ENCODE measurements at places on chromosomes 2 and 18.

GRCh38 chr2:63903003-63903402 lies 61.3 kb downstream of the UGP2 start:
- DNase-seq = no peak

DNA sequence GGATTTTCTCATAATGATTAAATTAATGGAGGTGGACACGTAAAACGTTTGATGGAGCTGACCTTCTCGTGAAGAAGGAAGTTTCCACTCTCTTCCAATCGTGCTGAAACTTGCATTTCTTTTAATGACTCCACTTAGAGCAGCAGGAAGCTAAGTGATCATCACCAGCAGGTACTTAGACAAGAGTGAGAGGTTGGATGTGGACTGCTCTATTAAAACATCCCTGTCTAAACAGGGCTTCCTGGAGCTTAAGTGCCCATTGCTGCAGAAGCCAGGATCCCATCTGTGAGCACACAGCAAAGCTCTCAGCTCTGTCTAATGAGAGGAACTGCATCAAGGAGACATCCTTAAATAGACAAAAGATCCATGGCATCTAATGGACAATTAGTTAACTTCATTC lies 1539.5 kb upstream of the CELF4 start:
- peak; percentile 81 for DNase-seq

- DNase-seq = no peak
Observed at GRCh38 chr2:96072746-96073145, 38.0 kb upstream of the GPAT2 start.

DNA sequence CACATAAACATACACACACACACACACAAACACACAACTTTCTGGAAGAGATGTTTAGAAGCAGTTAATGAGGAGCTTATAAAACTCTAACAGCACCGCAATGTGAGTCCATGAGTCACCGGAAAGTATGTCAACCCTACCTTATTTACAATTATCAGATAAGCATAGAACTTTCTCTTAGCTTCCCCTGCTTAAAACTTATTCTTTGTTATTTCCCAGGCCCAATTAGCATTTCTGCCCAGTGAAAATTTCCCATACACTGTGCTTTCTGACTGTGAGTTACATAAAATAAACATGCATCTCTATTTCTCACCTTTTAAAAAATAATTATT lies 737.6 kb downstream of the LRP1B start:
- no peak for DNase-seq

DNA sequence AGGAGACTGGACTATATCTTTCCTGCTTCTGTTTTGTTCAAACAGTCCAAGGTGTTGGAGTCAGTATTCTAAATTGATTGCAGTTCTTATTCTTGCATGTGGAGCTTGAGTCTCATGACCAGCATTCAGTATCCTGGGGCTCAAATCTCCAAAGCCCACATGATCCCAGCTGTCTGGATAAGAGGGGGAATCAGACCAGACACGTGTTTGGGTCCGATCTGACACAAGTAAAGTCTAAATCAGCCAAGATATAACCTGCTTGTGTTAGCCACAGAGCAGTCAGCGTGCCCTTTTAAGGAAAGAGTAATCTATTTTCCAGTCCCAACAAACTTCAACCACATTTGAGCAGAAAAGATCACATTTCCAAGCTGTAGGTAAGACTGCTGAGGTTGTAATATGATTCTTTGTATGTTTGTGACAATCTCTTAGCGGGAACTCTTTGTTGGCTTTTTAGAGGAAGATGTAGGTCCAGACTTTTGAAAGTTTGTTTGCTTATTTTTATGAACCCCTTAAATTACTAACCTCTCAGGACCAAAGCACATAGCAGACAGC lies 334.6 kb downstream of the SLC4A3 start:
- DNase-seq = no peak

DNA sequence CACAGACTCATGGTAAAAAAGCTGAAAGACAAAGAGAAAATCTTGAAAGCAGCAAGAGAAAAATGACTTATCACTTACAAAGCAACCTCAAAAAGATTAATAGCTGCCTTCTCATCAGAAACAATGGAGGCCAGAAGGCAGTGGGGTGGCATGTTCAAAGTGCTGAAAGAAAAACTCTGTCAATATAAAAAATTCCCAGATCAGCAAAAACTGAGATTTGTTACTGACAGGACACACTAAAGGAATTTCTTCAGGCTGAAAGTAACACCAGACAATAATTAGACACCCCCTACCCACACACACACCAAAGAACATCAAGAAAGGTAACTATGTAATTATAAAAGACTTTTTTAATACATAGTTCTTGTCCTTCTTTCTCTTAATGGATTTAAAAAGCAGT lies 311.1 kb downstream of the CLIP4 start:
- DNase-seq = no peak

Measured in NCI-H1092 treated with DMSO at 0.1 percent for 48 hours (cell line).